Stimulated activated CD4-positive, alpha-beta T cell treated with anti-CD3 and anti-CD28 coated beads, Interleukin-1b, Interleukin-23, amount 100 ng/mL, for 24 hours (primary cell): ENCODE measurements at places on chromosomes 11 and 22.

DNA sequence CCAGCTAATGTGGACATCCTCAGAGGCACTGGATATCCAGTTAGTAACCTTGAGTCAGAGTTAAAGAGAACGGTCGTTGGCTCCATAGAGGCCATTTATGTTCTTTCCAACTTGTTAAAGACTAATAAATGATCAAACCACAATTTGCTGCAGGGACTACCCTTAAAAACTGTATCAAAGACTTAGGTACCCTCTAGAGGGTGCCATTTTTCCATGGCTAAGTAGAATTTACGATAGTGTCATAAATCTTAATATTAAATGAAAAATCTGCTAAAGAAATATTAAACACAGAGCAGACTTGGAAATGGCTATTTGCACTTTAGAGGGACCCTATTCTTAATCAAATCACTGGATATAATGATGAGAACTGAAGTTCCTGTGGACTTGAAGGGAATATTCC, 685.2 kb upstream of the CHORDC1 start:
- DNase-seq: no peak

DNA sequence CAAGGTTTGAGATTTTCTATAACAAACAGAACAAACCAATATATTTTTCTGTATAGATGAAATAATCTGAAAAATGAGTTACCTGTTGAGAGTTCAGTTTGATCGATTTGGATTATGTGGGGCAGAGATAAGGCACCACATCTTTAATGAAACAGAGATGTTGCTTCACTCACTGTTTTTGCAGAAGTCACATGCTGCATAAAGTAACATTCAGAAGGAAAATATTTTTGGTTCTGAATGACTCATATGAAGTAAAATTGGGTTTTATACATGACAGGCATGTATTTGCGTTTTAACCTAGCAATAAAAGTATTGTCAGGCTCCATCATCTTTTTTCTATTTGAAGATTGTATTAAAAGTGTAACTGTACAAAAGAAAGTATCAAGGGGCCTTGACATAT, 77.8 kb downstream of the BBOX1 start:
- no peak for DNase-seq

DNA sequence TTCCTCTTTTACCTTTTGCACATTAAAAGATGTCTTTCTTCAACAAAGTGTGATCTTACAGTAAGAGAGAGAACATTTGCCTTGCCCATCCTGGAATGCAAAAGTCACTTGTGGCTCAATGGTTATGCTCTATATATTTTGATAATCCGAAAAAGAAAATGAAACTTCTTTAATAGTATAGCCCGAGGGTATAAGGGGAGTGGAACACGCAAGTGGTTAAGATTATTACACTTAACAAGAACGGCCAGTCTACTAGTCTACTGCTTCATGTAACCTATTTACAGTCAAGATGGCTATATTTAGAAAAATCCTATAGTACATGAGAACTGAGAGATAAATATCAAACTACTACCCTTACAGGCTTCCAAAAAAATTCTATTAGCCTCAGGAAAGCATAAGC, 86.1 kb downstream of the CADM1 start:
- no peak for DNase-seq

GRCh38 chr11:131944736-131945135, 574.3 kb downstream of the NTM start:
- DNase-seq: no peak

DNA sequence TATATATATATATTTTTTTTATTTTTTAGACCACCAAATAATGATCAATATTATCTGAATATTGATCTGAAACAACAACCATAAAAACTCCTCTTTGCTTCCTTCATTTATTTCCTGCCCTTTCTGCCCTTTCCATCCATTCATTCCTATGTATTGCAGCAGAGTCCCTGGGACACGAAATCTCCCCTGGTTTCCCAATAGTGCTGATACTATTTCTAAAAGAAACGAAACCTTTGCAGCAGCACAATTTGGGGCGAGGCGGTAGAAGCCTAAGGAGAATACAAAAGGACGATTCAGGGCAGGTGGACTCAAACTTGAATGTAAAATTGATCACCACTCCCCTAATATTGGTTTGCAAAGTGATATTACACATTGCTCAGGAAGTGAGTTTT, 16.9 kb upstream of the AMOTL1 start:
- no peak for DNase-seq

DNA sequence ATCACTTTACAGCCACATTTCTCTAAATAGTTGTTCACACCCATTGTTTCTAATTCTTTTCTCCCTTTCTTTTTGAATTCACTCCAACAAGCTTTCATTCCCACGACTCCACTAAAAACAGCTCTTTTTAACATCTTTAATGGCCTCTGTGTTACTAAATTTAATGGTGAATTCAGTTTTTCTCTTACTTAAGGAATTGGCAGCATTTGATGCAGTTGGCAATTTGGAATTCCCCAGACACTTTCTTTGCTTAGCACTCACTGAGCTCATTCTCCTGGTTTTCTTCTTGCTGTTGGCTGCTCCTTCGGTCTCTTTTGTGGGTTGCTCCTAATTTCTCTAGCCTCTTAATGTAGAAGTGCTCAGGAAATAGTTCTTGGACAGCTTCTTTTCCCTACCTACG, 40.5 kb upstream of the OR9Q1 start:
- DNase-seq: no peak

- no peak for DNase-seq
Measured at GRCh38 chr11:133937015-133937414, 19.8 kb downstream of the IGSF9B start.

DNA sequence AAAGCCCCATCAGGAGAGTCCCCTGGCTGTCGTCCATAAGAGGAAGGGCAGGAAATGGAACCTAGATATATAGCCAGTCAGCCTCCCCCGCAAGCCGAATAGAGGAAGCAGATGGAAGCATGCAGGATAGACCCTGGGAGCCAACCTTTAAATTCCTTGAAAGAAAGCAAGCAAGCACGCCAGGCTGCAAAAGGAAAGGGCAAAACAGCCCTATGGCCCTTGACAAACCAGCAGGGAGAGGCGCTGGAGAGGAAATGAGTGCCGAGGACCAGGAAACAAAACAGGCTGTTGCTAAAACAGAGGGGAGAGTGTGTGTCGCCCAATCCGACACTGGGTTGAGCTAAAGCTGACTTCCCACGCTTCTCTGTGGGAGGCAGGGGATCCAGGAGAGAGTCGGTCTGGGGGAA, 203.5 kb upstream of the MTNR1B start:
- no peak for DNase-seq

- peak; percentile 2 for DNase-seq
Measured at GRCh38 chr11:34840736-34841386, 75.3 kb downstream of the APIP start.

GRCh38 chr11:114095899-114096298, 36.4 kb downstream of the ZBTB16 start:
- no peak for DNase-seq

GRCh38 chr11:6405052-6405667, 13.7 kb downstream of the APBB1 start:
- DNase-seq: no peak

- no peak for DNase-seq
Measured at GRCh38 chr11:9046481-9046880, 42.7 kb upstream of the NRIP3 start.

- DNase-seq: no peak
Measured at GRCh38 chr11:67413266-67413849, 2.1 kb upstream of the CARNS1 start.

DNA sequence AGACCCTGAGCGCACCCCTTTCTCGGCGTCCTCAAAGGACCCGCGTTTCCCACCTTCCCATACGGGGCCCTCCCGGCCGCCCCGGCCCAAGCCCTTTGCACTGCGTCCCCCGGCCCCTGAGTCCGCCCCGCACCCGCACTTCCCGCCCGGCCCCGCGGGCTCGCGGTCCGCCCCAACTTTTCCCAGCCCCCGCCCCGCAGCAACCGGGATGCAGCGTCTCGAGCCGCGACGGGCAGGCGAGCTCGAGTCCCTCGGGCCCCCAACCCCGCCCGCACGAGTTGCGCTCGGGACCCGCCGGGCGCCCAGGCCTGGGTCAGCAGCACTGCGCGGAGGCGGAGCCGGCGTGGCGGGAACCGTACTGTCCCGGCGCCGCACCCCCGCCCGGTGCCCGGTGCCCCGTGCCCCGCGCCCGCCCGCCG, 371 bp downstream of the SMCO4 start:
- no peak for DNase-seq
